ENCODE measurements at places on chromosomes 4 and X.

DNA sequence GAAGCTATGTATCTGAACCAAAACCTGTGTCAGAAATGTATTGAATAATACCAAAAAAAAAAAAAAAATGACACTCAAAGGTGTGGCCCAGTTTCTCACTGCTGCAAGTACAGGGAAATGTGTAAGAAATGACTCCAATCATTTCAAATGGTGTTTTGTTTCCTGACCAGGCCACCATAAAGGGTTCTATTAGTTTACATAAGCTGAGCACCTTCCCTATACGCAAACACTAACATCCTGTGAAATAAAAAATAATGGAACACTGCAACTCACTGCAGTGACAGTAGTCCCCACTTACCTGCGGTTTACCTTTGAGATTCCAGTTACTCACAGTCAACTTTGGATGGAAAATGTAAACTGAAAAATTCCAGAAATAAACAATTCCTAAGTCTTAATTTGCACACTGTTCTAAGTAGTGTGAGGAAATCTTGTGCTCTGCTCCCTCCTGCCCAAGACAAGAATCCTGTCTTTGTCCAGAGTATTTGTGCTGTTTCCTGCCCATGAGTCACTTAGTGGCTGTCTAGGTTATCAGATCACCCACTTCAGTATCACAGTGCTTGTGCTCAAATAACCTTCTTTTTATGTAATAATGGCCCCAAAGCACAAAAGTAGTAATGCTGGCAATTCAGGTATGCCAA lies 265.3 kb downstream of the RCHY1 start:
- no peak for DNase-seq

GRCh38 chr4:74890341-74890740 lies 42.6 kb upstream of the PARM1 start:
- DNase-seq, result no peak

- no peak for DNase-seq
Observed at GRCh38 chr4:80266253-80266901, at the start of gene FGF5. Gene FGF5 (plus strand): TSS chr4:80266664. CDS start chr4:80266825, 161 bp downstream.

GRCh38 chr4:125808570-125808969 lies 493.8 kb downstream of the FAT4 start:
- no peak for DNase-seq

GRCh38 chrX:41116948-41117347 lies 31.7 kb downstream of the USP9X start:
- peak; percentile 12 for DNase-seq

DNA sequence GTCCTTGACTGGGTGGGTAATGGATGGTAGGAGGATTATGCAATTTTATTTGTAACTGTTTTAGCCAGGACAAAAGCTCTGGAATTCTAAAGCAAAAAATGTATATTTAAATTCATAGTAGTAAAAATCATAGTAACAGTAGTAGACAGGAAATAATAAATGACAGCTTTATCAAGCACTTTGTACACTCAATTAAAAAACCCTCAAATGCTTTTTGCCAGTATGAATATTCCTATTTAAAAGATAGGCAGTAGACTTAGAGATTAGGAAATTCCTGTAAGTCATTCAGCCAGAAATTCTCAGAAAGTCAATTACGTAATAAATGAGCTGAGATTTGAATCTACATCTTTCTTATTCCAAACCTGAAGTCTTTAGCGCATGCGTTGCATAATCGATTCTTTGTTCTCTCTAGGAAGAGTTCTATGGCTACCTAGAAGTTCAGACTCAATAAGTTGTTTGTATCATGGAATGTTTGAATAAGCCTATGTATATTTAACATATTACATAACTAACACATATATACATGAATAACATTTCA lies 2.5 kb downstream of the AADAT start:
- no peak for DNase-seq

- DNase-seq, result no peak
Observed at GRCh38 chrX:68147848-68148247, 285.4 kb downstream of the OPHN1 start.

DNA sequence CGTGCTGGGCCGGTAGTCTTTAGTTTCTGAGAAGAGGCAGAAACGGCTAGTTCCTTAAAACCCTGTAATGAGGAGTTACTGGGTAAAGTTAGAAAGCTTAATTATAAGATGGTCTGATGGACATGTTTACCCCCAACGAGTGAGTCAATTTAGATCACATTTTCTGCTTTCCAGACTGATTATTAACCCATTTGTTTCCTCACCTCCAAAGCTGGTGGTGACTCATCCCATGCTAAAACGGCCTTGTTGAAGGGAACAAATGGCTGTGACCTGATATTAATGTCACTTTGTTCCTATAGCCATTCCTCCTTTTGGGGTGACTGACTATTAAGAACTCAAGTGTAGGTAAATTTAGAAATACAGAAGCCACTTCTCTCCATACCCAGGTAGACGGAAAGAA lies 232.0 kb downstream of the KCNIP4 start:
- DNase-seq, result no peak

GRCh38 chr4:81682492-81682891 lies 210.8 kb upstream of the RASGEF1B start:
- no peak for DNase-seq

DNA sequence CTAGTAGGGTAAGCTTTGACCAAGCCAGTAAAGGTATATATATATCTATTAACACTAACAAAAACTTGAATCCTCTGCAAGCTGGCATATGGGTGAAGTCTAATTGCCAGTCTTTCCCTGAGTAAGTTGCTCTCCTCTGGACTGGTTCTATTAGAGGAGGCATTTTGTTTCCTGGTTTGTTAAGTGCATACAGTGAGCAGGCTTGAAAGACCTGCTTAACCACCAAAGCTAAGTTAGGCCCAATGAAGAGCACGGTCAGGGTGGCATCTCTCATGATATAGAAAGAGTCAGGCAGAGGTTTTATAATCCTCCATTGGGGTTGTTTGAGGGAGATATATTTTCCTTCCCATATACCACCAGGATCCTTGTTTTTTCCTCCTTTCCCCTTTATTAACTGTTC lies 9.6 kb upstream of the AREG start:
- DNase-seq, result no peak

DNA sequence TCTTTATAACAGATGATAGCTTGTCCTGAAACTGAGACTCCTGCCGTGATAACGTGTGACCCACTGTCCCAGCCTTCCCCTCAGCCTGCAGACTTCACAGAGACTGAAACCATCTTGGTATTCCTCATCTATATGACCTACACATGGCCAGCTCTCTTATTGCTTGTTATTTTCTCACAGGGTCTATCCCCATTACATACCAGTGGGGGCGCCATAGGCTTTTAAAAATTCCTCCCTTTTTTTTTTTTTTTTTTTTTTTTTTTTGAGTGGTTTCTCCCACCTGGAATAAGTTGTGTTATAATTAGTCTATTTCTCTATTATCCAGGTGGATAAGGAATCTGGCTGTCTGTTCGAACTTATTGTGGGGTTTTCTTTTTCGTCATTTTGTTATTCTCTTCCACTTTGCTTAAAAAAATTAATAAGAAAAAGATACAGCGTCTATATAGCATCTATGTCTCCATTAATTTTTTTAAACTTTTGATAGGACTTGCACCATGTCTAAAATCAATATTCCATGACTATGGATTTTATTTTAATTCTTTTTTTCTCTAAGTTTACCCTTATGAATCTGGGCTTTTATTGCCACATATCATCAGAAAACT lies 47.2 kb downstream of the GYG2 start:
- peak; percentile 19 for DNase-seq

DNA sequence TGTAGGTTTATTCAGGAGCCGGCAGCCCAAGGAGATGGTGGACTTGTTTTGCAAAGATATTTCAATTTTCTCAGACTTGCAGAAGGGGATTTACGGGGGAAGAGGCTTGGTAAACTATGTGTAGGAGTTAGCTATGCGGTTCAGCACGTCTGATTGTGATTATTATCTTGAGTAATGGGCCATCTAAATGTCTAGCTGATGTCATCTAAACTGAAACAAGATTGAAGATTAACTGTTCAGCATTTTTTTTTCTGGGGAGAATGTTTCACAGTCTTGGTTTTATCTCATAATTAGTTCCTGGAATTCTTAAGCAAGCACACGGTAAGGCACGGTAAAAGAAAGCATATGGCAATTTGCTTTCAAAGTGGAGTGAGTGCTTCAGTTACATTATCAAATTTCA lies 207.3 kb upstream of the CXorf51B start:
- DNase-seq, result no peak

DNA sequence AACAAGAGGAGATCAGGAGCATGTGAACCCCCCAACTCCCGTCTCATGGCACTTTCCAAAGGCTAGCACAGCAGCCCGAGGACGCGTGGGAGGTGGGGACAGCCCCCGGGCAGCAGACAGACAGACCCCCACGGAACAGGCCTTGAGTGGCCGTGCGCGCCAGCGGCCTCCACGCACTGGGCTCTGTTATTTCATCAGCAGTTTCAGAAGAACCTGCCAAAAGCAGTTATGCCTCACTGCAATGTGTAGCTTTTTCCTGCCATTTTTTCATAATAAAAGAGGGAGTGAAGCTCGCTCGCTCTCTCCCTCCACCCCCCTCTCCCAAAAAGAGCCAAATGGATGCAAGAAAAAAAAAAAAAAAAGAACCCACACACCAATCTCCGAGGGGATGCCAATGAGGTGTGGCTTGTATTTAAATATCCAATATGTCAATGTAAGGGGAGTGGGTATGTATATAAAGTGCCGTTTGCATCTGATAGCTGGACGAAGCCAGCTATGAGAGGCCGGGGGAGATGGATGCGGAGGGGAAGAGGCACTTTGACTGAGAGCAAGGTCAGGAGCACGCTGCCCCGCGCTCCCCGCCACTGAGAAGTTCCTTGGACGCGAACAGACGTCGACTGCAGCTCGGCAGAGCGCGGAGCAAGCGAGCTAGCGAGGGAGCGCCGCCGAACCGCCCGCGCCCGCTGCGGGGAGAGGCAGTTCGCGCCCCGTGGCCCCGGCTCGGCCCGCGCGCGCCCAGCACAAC lies at the start of gene FGF16:
FGF16 (plus strand) TSS at position 482 of the 745 bp plus-strand sequence. CDS start 286 bp downstream, outside the sequence.
- no peak for DNase-seq

DNA sequence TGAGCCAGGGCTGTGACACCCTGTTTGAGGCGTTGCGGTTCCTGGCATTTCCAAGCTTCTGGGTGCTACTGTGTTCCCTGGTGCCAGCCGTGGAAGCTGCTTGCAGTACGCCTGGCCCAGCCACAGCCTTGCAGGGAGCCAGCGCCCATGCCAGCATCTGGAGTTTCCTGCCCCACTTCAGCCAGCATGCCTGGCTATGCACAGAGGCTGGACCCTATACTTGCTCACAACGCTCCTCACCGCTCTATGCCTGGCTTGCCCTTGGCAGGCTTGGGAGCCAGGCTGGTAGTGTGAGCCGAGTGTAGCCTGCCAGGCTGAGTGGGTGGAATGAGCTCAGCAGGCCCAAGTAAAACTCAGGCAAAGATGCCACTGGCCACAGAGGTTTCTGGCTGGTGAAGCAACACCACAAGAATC lies 22.4 kb downstream of the PRRG1 start:
- no peak for DNase-seq

DNA sequence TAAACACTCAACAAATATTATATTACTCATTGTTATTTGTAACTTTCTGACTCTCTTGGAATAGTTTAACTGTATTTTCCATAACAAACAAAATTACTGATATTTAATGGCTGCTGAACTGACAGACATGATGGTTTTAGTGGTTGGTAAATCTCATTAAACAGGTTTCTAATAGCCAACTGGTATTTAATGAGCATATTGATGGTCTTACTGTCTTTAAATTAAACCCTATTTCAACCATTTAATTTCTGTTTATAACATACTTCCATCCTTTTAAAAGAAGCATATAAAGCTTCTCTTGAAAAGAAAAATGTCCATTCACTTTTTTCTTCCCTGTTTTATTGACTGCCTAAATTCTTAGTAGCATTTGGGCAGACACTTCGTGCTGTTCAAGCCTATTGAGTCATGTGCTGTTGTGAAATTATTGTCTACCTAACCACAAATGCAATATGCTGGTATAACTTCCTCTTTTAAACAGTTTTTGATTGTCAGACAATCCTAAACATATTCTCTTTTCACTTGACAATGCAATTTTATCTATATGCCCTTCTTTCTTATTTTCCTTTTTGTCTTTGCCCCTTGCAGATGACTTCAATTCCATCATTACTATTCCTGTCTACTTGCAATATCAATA lies 163.9 kb upstream of the SLC7A11 start:
- peak; percentile 37 for DNase-seq

- DNase-seq, result no peak
Observed at GRCh38 chr4:40857956-40858355, 108.2 kb downstream of the NSUN7 start.

- no peak for DNase-seq
Observed at GRCh38 chr4:37889849-37890800, 759 bp upstream of the TBC1D1 start.

DNA sequence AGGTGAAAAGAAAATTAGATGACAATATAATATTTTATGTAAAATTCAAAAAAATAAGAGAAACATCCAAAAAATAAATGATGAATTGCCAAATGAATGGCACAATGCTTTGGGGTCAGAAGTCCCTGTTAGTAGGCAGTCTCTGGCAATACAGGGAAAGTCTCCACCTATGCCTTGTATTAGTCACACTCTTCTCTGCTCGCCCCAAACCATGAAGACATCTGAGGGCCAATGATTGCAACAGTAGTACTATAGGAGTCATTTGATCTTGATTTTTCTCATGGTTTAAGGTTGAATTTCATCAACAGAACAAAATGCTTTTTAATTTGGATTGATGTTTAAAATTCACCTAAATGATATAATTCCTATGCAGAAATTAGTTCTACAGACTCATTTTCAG lies 3.9 kb upstream of the PRSS12 start:
- no peak for DNase-seq

DNA sequence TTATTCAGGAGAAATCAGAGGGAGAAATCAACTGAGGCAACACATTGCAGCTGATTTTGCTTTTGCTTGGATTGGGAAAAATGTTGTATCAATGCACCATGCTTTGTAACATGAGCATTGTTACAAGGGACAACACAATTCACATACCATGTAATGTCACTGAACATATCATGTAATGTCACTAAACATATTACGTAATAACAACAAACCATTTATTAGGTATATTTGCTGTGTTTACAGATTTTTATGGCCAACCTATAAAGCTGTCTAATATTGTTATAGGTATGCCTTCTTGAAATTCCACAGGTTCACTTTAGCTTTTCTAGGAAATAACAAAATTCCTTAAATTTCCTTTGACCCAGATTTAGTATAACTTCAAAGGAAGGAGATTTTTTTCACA lies 5.0 kb upstream of the HERC3 start:
- no peak for DNase-seq

GRCh38 chr4:81255524-81255923 lies 40.5 kb upstream of the PRKG2 start:
- DNase-seq, result peak; percentile 17

DNA sequence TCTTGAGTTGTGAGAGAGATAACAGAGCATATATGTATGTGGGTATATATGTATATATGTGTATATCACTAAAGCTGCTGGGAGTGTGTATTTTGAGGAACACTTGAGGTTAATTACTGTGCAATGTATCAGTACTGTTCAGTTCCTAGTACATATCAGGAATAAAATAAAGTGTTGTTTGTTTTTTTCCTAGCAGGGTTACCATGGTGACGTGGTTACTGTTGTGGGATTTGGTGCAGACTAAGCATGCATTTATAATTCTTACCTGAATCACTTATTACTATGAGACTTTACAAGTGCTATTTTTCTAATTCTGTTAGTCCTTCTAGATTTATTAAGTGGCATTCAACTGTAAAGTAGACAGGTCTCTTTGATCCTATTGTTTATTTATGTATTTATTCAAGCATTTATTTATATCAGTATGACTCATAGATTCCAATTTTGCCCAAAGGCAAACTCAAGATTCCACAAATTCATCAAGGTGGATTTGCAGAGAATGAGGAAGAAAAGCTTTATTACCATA lies 26.9 kb upstream of the BEX4 start:
- DNase-seq, result no peak
